Central memory CD4-positive, alpha-beta T cell (primary cell): ENCODE measurements at places on chromosomes 6 and 20.
A peak's percentile ranks its signal among the peaks of the same experiment; 100 is the strongest.

DNA sequence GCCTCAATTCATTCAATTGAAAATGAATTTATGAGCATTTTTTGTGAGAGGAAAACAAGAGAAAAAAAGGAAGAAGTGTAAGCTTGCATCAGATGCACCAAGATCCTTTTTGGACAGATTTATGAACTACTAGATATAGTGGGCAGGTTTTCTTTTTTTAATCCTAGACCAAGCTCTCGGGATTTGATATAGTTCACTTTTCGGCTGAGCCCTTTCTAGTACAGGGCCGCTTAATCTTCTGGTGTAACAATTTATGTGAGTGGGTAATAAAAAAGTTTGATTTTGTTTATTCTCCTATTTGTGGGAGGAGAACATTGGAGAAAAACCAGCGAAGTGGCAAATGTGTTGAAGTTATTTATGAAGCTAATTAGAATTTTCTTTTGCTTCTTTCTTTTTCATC is 538.0 kb downstream of the UTRN start:
- no peak for DNase-seq

GRCh38 chr20:16271450-16271849 is 301.8 kb downstream of the KIF16B start:
- no peak for DNase-seq

DNA sequence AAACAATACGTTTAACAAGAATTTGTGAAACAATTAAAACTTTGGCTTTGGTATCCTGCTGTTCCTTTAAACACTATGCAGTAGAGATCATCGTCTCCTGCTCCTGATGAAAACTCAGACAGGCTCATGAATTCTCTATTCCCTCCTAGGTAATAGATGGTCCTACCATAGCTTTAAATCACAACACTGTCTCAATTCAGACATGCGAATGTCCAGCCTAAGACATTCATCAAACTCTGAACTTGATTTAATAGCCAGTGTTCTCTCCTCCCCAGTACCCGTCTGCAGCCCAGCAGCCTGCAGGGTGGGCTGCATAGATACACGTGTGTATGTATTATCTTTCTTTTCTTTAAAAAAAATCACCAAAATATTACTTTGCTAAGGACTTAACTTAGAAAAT is 232.8 kb downstream of the TTLL2 start:
- no peak for DNase-seq

GRCh38 chr6:67680297-67680932 is 954.7 kb upstream of the ADGRB3 start:
- DNase-seq = no peak

GRCh38 chr20:43947316-43947710 is 32.7 kb downstream of the TOX2 start:
- DNase-seq = no peak

DNA sequence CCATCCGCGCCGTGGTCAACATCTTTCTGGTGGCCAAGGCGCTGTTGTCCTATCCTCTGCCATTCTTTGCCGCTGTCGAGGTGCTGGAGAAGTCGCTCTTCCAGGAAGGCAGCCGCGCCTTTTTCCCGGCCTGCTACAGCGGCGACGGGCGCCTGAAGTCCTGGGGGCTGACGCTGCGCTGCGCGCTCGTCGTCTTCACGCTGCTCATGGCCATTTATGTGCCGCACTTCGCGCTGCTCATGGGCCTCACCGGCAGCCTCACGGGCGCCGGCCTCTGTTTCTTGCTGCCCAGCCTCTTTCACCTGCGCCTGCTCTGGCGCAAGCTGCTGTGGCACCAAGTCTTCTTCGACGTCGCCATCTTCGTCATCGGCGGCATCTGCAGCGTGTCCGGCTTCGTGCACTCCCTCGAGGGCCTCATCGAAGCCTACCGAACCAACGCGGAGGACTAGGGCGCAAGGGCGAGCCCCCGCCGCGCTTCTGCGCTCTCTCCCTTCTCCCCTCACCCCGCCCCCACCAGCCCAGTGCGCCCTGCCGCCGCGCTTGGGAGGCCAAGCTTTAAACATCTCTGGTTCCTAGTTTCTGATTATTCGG is 4.0 kb downstream of the SLC32A1 start:
- no peak for DNase-seq

- DNase-seq = no peak
Measured at GRCh38 chr6:114690625-114691024, 347.8 kb upstream of the HS3ST5 start.

- no peak for DNase-seq
Measured at GRCh38 chr20:24978513-24978912, 14.0 kb downstream of the APMAP start.

GRCh38 chr6:167441715-167442206 is 116.9 kb downstream of the TTLL2 start:
- DNase-seq = no peak

DNA sequence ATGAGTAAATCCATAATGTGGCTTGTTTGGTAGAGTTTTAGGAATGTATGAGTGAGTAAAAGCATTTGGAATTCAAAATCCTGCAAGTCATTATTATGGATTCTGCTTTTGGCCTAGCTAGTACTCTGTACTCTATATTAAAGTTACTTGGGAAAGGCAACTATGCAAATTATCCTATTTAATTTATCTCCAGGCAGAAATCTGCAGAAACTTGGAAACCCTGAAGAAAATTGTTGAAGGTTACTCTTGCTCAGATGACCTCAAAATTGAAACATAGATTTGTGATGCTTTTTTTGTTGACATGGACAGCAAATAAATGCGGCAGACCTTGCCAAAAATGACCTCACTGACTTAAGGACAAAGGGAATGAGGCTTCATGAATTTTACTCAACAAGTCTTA is 477.1 kb upstream of the EYS start:
- no peak for DNase-seq

- peak; percentile 28 for DNase-seq
Measured at GRCh38 chr6:10655508-10656055, 38.8 kb downstream of the C6orf52 start.

GRCh38 chr20:21309678-21310467 is 6.7 kb downstream of the XRN2 start:
- no peak for DNase-seq

GRCh38 chr6:164014346-164015087 is 600.0 kb downstream of the QKI start:
- no peak for DNase-seq

DNA sequence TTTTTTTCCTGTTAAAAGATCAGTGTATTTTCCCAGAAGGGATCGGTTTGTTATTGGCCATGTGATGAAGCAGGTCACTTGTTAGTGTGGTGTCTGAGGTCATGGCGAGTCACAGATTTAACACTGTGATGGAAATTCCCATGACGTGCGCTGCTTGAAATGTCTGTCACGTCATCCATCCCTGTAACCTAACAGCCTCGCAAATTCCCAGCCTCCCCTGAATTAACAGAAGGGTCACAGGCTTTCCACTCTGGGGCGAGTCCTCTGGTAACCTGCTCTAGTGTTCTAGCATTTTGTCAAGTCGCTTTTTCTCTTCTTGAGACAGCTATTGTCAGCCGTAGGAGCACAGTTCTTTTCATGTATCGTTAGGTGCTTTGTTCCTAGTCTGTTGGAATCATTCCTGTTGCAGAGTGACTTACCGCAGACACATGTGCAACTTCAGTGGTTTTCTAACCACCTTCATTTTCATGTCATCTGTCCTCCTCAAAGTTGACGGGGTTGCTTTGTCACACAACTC is 137.2 kb downstream of the MAP3K4 start:
- peak; percentile 24 for DNase-seq

DNA sequence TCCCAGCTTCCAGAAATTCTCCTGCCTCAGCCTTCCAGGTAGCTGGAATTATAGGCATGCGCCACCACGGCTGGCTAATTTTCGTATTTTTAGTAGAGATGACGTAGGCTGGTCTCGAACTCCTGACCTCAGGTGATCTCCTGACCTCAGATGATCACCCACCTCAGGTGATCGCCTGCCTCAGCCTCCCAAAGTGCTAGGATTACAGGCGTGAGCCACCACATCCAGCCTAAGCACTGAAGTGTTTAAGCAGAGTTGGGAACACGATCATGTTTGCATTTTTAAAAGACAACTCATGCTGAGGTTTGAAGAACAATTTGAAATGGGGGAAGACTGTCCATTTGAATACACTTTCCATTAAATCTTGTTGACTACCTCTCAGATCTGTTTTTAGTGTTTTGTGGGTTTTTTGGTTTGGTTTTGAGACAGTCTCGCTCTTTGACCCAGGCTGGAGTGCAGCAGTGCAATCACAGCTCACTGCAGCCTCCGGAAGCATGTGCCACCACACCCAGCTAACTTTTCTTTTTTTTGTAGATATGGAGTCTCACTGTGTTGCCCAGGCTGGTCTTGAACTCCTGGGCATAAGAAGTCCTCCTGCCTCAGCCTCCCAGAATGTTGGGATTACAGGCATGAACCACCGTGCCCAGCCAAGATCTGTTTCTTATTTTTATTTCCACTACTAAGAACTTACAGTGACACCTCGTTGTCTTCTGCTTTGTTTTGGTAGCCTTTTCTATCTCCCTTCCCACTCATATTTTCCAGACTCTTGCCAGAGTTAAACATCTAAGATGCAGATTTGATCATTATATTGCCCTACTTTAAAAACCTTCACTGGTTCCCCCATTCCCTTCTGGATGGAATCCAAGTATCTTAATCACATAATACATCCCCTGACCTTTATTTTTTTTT is 5.5 kb downstream of the CASP8AP2 start:
- DNase-seq = peak; percentile 53

GRCh38 chr6:446418-447366 is 55.1 kb downstream of the IRF4 start:
- DNase-seq = peak; percentile 74

- no peak for DNase-seq
Measured at GRCh38 chr20:34871320-34871926, 1.2 kb downstream of the GGT7 start.

DNA sequence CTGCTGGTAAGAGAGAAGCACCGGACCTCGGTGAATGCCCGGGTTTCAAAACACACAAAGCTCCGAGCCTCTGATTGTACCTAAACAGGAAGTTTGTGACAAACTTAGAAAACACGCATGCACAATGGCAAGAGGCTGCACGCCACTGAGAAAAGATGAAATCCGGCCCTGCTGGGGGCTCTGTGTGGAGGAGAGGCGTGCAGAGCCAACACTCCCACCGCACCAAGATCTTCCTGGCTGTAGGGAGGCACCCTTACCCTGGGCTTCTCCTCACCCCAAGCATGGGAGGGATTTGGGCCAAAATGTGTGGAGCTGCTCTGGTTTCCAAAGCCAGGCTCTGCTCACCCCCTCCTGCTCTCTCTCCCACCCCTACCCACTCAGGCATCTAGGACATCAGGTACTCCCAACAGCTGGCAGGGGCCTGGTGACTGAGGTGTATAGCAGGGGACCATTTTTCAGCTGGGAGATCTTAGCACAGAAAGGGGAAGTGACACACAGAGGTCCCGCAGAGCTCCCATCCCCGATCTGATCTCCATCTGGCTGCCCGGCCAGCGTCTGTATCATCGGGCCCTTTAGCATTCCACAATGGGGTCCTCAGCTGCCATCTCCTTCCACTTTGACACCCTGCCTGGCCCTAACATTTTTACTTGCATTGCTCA is 84.2 kb downstream of the TRERF1 start:
- DNase-seq = no peak

DNA sequence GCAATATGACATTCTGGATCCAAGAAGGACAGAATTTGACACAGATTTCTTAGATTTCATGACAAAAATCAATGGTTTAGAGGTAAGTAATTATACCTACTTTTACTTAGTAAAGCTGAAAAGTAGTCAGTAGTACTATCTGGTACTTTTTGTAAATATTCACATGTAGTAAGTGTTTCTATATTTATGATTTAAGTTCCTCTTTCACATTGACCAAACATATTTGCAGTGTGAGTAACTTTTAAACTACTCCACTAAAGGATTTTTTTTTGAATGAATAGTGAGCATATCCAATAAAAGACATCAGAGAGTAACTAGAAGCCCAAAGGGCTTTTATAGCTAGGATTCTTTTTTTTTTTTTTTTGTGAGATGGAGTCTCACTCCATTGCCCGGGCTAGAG is 60.8 kb downstream of the DNAH8 start:
- no peak for DNase-seq

- no peak for DNase-seq
Measured at GRCh38 chr6:108673153-108673552, 112.4 kb downstream of the FOXO3 start.

DNA sequence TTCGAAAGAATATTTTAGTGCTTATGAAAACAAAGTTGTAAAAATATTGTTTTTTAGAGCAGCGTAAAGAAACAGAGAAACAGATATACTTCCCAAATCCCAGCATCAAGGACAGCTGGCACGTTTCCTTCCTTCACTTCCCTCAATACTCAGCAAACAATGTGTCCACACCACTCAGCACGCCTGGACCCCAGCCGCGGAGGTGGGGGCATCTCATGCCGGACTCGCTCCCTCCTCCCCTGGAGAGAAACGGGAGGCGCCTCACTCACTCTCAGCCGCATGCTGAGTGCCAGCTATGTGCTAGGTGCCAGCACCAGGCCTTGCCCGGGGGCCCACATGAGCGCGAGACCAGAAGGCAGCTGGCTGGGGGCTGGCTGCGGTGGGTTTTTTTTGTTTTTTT is 34.7 kb downstream of the SLC2A4RG start:
- DNase-seq = no peak

DNA sequence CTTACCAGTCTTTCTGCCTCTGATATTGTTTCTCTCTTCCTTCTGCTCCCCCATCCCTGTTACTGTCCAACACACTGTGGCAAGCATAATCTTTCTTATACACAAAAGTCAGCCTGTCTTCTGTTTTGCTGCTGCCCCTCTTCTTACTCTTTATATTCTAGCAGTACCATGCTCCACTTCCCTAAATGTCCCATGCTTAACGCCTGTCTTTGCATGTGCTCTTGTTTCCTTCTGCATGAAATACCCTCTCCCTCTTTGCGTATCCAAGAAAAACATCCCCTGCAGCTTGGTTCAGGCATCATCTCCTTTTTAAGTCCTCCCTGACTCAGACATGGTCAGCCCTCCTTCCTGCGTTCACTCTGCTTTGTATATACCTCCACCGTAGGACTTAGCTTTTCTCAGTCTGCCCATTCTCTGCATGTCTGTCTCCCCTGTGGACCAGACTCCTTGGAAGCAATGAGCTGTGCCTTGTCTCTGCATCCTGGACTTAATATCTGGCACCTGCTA is 103.9 kb downstream of the CTNNBL1 start:
- no peak for DNase-seq

DNA sequence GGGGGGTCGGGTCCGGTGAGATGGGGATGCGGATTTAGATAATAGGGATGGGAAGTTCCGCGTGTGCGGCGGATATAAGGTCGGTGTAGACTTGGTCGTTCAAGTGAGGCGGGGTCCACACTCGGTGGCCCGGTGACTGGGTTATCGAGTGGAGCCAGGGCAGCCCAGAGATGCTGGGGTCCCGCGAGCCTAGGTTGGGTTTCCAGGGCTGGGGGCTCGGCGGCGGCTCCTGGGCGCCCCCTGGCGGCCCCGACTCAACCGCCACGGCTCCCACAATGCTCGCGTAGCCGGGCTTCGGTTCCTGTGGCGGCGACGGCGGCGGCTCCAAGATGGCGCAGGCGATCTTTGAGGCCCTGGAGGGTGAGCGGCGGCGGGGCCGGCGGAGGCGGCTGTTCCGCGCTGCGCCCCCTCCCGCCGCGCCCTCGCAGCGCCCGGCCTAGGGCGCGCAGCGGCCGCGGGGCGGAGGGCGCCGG is at the start of gene ZNF341:
Gene ZNF341 (plus strand): TSS at position 304 of the 473 bp plus-strand sequence. CDS start 26 bp downstream, at position 330.
- peak; percentile 88 for DNase-seq

GRCh38 chr6:5315881-5316280 is 54.6 kb downstream of the FARS2 start:
- no peak for DNase-seq
